Breast epithelium (tissue), 4 donors: ENCODE measurements at places on chromosomes 6 and 20. TPM values are rescaled to one million over a fixed set of nuclear protein-coding genes. Genes with fewer than 3 reads are reported as not detected.

KIAA0408 gene
- 42.7 TPM for total RNA-seq

- H3K4me3 ChIP-seq: peak overlapping the region; percentile 69
- H3K27ac ChIP-seq: peak overlapping the region; percentile 75
- DNase-seq: no peak
- H3K27me3 ChIP-seq: no peaks in the 10 kb centered on the region
- no peaks in the 10 kb centered on the region for H3K36me3 ChIP-seq
- no peaks in the 10 kb centered on the region for H3K4me1 ChIP-seq
Observed at GRCh38 chr6:28218312-28219248, 6.5 kb upstream of the ZSCAN9 start.

CST4 gene
- total RNA-seq: not detected

DNA sequence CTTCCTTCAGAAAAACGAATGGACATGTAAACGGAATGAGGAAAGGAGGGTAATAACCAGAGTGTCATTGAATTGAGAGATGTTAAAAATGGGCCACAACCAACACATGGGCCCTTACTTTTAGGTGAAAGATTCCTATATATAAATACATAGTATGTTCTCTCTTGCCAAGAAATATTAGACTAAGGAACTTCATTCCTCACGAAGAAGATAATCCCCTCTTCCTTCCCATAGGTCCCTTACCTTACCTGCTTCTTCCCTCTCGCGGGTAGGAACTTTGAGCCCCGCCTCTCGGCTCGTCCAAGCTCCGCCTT lies 295 bp upstream of the TBC1D22B start:
- H3K4me1 ChIP-seq: no peaks in the 10 kb centered on the region
- peak overlapping the region; percentile 70 for H3K4me3 ChIP-seq
- H3K36me3 ChIP-seq: no peaks in the 10 kb centered on the region
- no peaks in the 10 kb centered on the region for H3K27me3 ChIP-seq
- DNase-seq: no peak

DNA sequence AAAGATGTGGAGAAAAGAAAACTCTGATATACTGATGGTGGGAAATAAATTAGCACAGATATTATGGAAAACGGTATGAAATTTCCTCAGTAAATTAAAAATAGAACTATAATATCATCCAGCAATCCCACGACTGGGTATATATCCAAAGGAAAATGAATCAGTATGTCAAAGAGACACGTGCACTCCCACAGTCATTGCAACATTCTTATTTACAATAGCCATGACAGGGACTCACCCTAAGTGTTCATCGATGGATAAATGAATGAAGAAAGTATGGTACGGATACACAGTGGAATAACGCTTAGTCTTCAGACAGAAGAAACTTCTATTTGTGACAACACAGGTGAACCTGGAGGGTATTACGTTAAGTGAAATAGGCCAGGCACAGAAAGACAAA lies 5.7 kb upstream of the ADTRP start:
- DNase-seq: no peak
- H3K4me3 ChIP-seq: no peak overlapping the region
- H3K27ac ChIP-seq: no peak overlapping the region

DNA sequence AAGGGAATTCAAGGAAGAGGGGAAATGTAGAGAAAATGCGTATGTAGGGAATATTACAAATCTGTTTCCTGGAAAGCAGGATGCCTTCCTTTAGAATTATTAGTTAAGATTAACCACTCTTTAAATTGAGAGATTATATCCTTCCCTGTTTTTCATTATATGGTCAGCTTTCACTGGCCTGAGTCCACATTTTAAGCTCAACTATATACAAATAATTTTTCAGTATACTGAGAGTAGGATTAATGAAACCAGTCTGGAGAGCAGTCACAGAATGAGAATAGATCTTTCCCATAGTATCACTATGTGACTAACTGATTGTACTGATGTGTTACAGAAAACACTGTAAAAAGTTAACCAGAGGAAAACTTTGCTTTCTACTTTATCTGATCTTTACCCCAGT lies 306.3 kb downstream of the LAMA2 start:
- no peaks in the 10 kb centered on the region for H3K27me3 ChIP-seq
- H3K36me3 ChIP-seq: no peaks in the 10 kb centered on the region
- no peak overlapping the region for H3K4me3 ChIP-seq
- DNase-seq: no peak
- no peak overlapping the region for H3K27ac ChIP-seq

GRCh38 chr6:13163161-13163944 lies 165.0 kb downstream of the TBC1D7 start:
- no peak for DNase-seq
- H3K36me3 ChIP-seq: no peaks in the 10 kb centered on the region
- no peaks in the 10 kb centered on the region for H3K27me3 ChIP-seq
- H3K4me1 ChIP-seq: no peaks in the 10 kb centered on the region
- H3K27ac ChIP-seq: no peak overlapping the region

DNA sequence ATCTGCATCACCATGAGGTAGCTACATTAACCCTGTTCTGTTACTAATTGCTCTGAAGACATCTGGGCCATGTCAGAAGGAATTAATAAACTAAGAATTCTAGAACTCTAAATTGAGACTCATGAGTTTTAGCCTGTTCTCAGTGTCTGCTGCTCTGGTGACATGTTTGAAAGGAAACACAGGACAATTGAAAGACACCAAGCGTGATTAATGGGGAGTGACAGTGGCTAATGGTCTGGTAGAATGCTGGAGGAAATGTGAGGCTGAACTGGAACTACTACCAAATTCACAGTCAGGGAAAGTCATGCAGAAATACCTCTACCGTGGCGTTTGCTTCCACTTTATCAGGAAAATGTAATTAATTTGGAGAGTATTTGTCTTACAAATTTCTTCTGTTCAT lies 140.0 kb downstream of the TBC1D7 start:
- H3K27ac ChIP-seq: no peak overlapping the region
- H3K27me3 ChIP-seq: no peaks in the 10 kb centered on the region
